ENCODE measurements at places on chromosomes 2 and 18.

DNA sequence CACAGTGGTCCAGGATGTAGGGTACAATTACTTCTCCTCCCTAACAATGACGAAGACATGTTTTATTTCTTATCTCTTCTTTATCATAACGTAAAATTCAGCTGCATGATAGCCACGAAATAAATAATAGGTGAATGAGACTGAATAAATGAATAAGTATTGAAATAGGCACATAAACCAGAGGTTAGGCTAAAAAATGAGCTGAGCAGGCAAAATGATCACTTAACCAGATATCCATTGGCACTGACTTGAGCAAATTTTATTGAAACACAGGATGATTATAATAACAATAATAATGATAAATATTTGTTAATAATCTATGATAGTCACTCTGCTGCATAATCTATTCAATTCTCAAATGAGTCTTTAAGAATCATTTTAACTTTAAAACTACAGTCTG, 506.9 kb upstream of the ZNF804A start:
- no peak for DNase-seq

- DNase-seq = no peak
Measured at GRCh38 chr18:11883153-11883552, 25.0 kb downstream of the MPPE1 start.

DNA sequence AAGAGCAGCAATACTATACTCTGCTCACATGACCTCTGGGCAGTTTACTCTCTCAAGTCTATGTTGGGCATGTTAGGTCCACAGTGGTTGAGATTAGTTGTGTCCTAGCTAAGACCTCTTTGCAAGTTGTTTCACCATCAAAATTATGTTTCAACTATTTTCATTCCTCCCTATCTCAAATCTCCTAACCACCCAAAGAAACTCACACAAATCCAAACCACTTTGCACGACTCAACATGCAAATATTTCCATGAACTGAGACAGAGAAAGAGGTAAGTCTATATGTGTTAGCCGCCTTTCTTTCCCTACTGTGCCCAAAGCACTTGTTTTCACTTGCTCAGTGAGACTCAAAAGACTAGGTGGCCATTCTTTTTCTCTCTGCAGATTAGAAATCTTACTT, 546.8 kb downstream of the TNS1 start:
- no peak for DNase-seq

GRCh38 chr2:177448031-177448430, 55.5 kb downstream of the AGPS start:
- DNase-seq = no peak

DNA sequence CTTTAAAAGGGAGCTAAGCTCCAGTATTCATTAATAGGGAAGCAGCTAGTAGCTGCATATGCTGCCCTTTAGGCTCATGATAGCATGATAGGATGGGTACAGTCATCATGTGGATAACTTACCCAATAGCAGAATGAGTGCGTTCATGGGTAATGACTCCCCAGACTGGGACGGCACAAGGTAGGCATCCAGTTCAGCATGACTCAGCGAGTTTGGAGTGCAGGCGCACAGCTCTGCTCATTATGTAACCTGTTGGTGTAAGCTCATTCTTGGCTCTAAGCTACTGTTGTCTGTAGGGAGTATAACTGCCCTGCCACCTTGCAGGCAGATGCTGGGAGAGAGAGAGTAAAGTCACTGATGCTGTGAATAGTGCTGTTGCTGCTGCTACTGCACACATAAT, 209.2 kb upstream of the SYT4 start:
- no peak for DNase-seq

- peak; percentile 67 for DNase-seq
Measured at GRCh38 chr18:9094307-9095226, 7.9 kb upstream of the NDUFV2 start.

DNA sequence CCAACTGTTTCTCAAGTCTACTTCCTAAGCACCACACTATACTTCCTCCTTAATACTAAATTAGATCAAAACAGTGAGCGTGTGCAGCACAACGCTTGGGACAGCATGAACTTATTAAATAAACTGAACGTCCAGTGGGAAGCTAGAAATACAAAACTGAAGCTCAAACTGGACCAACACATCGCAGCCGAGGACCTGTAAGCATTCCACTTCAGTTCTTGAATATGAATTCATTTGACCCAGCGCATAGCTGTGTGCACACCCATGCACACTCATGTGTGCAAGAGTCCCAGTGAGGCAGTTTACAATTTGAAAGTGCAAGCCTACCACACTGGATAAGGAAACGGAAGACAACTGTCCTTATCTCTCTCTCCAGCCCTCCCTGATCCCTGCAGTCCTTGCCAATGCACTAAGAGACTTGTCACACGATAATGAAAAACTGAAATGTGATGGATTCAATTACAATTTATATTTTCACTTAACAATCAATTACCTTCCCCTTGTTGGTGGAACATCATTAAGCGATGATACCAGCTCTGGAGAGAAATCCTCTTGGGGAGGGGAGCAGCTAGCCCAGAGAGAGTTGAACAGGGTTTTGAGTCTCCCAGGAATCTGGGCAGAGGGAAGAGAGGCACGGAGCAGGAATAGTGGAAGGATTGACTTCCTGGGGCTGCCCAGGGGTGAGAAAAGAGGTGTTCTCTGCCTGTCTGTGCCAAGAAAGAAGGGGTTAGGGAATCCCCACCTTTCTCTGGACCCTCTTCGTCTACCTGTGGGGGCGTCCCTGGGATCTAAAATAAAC, 186.5 kb upstream of the KLHL29 start:
- DNase-seq = no peak

DNA sequence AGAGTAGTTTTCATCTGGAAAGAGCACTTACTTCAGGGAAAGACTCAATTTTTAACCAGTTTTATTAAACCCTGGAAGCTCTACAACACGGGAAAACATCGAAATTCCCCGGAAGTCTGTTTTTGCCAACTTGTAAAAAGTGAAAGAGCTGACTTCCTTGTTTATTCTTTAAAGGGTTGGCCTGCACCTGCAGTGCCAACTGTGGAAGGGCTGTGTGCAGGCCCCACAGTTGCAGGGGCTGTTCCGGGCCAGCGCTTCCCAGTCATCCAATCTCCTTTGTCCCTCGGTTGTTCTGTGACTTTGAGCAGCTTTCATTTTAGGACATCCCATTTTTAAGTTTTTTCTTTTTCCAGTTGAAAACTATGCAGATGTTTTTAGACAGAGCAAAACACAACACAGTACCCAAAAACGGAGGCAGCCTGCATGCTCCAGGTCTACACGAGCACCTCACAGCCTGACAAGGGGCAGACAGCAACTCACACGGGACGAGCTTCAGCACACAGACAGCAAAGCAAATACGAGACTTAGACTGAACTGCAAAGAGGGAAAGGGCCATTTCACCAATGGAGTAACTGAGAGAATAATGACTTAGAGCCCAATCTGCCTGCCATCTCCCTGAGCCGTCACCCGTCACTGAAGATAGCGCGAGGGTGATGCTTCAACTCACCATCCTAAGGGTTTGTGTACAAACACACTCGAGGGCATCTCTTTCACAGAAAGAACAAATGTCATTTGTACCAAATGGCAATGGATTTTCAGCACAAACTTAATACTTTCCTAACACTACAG, 70.6 kb downstream of the EMILIN2 start:
- no peak for DNase-seq

DNA sequence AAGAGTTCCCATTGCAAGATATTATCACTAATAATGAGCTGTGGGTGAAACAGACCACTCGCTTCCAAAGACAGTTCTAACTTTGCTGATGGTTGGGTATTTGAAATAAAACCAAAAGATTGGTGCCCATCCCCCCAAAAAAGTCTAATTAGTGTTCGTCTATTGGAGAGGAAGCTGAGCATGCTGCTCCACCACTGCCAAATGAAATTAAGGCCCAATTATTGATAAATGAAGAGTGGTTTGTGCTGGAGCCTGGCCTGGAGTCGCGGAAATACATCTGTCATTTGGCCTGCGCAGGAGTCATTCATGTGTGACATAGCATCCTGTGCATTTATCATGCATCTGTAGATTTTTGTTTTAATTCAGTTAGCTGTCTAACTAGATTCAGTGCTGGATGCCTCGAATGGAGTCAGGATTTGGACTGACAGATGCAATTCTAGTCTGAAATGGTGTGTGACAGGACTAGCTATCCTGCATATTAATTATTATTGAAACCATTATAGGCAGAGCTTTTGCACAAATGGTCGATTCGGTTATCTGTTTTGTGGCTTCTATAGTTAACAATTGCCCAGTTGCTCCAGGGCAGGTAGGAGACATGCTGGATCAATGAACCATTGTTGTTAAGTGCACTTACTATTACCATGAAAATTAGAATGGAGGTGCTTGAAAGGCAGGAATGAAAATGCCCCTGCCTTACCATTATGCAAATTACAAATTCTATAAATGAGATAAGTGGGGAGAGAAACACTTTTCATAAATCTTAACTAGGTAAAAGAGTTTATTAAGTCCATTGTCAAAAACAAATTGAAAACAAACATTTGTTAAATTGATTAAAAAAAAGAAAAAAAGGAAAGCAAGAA, 450.4 kb upstream of the TCF4 start:
- no peak for DNase-seq

GRCh38 chr18:69414184-69414583, 13.5 kb downstream of the DOK6 start:
- no peak for DNase-seq

DNA sequence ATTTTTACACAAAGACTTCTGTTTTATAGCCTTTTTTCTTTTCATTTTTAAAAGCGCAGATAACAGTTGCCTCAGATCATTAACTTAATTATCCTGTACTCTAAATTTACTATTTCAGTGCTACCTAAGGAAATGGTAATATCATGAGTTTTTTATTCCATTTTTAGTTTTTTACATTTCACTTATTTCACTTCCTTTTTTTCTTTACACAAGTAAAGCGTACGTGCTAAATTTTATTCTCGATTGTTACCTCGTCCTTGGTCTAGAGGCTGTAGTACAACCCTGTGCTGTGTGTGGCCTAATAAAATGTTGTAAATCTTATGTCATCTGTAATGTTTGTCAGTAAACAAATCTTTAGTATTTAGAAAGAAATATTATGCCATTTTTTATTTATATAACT, 49.2 kb downstream of the CRIM1 start:
- no peak for DNase-seq

DNA sequence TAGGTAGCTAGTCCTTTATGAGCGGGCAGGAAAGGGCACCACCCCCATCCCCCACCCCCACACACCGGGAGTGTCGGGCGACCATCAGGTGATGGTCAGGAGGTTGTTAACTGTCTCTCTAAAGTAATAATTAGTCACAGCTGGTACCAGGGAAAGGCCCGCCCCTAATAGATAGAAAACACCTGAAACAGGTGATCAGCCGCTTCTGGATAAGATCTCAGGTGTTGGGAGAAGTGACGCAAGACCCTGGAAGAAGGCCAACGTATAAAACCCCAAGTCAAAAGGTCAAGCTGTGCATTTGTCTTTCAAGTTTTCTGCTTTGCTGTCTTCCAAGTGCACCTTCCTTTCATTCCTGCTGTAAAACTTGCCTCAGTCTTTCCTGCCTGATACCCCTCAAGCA, 59.6 kb upstream of the LINC00305 start:
- no peak for DNase-seq

- DNase-seq = no peak
Measured at GRCh38 chr2:70826696-70827350, 6.4 kb upstream of the CLEC4F start.

GRCh38 chr2:170123593-170123992, 54.4 kb upstream of the MYO3B start:
- DNase-seq = no peak

GRCh38 chr2:239826376-239826775, 198.8 kb downstream of the NDUFA10 start:
- no peak for DNase-seq

DNA sequence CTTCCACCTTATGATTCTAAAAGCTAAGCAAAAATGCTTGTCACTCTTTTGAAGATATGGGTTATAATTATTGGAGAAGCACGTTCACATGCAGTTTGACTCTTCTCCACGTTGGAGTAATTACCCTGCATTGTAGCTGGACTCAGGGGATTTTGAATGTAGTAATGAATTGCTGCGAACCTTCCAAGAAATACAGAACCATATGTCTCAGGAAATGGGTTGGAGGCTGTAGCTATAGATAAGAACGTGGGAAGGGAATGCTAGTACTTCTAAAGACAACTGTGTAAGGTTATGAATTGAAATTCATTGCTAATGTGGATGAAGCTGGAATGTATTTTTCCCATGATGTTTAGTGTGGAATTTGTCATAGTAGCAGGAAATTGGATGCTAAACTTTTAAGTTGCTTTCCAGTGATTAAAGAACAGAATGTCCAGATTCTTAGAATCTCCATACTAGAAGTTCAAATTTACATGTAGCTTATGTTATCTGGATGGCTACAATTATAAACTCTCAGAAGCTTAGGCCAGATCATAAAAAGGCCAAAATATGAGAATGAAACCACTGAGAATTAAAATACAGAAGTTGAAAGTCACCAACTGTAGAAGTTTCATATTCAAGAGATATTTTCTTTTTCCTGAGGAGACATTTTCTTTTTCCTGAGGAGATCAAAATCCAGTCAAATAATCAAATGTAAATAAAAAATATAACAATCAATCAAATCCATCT, 27.3 kb upstream of the SPOPL start:
- no peak for DNase-seq

DNA sequence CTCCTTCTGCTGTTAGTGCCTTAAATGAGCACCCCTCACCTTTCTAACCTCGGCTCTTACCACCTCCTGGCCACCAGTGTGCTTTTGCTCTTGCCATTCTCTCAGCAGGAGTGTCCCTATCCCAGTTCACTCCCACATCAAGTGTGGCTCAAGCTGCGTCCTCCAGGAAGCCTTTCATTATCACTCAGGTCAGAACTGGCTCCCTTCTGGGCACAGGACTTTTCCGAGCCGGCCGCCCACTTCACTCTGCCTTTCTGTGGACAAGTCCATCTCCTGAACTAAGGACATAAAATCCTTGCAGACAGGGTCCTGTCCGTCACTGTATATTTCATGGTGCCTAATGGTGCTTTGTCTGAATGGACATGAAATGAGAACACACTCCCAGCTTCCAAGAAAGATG, 15.6 kb downstream of the TMEM127 start:
- DNase-seq = no peak

GRCh38 chr2:36394804-36395203, 39.2 kb downstream of the CRIM1 start:
- no peak for DNase-seq

DNA sequence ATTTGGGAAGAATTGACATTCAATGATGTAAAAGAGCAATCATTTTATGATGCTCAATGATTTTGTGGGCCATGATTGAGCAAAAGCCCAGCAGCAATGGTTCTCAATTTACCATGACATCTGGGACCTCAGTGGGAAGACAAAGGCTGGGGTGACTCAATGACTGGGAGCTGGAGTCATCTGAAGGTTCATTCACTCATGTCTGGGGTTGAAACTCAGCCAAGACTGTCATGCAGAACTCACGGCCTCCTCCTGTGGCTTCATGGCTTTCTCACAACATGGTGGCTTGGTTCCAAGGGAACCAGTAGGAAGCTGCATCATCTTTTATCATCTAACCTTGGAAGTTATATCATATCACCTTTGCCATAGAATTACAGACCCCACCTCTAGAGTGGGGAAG, 45.1 kb upstream of the CD226 start:
- DNase-seq = no peak

- no peak for DNase-seq
Measured at GRCh38 chr2:190950566-190950991, 63.4 kb downstream of the STAT1 start.

GRCh38 chr2:174117951-174118930, 130.1 kb downstream of the OLA1 start:
- DNase-seq = peak; percentile 72

- peak; percentile 86 for DNase-seq
Measured at GRCh38 chr2:145984580-145984979, 1464.7 kb upstream of the ZEB2 start.

Measured in HS-27A (cell line).